ENCODE measurements at places on chromosomes 5 and 9.
A peak's percentile ranks its signal among the peaks of the same experiment; 100 is the strongest.

DNA sequence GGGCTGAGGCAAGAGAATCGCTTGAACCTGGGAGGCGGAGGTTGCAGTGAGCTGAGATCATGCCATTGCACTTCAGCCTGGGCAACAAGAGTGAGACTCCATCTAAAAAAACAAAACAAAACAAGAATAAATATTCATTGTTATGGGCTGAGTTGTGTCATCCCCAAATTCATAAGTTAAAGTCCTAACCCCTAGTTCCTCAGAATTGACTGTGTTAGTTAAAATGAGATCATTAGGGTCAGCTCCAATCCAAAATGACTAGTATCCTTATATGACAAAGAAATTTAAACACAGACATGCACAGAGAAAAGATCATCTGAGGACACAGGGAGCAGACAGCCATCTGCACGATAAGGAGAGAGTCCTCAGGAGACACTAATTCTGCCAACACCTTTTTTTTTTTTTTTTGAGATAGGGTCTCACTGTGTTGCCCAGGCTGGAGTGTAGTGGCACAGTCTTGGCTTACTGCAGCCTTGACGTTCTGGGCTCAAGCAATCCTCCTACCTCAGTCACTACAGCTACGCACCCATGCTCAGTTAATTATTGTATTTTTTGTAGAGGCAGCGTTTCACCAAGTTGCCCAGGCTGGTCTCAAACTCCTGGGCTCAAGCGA, 32.1 kb upstream of the GCNT1 start:
- DNase-seq: no peak

DNA sequence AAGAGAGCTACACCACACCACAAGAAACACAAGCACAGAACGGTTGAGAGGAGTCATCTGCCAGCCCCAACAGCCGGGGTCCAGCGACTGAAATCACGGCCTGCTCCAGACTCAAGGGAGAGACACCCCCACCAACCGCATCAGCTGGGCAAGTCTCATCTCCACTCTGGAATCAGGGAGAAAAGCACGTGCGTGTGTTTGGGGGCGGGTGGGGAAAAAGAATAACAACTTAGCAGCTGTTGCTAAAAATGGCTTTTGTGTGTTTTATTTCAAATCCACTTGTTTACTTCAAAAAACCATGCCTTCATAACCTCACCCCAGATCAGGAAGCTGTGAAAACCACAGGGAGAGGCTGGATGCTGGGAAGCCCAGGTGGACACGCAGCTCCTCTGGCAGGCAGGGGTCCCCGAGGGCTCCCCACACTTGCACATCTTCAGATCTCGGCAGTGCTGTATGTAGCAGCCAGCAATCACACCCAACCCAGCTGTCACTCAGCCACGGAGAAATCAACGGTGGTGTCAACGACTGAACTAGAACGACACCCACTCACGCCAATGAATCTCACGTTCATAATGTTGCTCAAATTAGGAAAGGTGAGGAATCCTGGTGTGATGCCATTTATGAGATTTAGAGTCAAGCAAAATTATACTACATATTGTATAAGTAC, 19.0 kb downstream of the PNPLA7 start:
- DNase-seq: no peak

- DNase-seq: no peak
These were observed 16.0 kb upstream of the SLC25A51 start for GRCh38 chr9:37919956-37920335.

DNA sequence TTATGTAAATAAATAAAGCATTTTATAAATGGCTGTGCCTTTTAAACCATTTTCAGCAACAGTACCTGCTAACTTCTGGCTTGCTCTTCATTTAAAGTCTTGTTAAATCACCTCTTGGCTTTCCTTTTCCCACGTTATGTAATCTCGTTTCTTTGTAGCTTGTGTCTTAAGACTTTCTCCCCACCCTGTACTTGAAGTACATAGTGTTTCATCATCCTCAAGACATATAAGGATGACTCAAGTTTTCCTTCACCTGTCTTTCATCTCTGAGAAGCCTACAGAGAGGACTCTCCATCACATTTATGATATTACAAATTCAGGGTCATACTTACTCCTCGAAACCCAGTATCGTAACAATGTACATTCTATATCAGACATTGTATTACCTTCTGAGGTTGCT, 33.9 kb downstream of the PRELID2 start:
- no peak for DNase-seq

GRCh38 chr9:86637515-86637914, 283.3 kb upstream of the TUT7 start:
- DNase-seq: no peak

- DNase-seq: no peak
These were observed 34.6 kb upstream of the ARHGAP26 start for GRCh38 chr5:142735323-142736246.

GRCh38 chr5:92635001-92635461, 946.0 kb downstream of the NR2F1-AS1 start:
- no peak for DNase-seq

GRCh38 chr5:157607371-157608161, 32.0 kb upstream of the ADAM19 start:
- DNase-seq: no peak

- DNase-seq: no peak
These were observed 12.0 kb downstream of the ZNF622 start for GRCh38 chr5:16453609-16454008.

- DNase-seq: no peak
These were observed 31.4 kb upstream of the ANKRD33B start for GRCh38 chr5:10532421-10532820.

GRCh38 chr5:71932655-71933338, 174.5 kb upstream of the MAP1B start:
- DNase-seq: no peak

GRCh38 chr5:53425687-53426511, 54.5 kb upstream of the FST start:
- DNase-seq: peak; percentile 41

- DNase-seq: peak; percentile 45
These were observed 544 bp downstream of the ADAMTS6 start for GRCh38 chr5:65481171-65481581.

DNA sequence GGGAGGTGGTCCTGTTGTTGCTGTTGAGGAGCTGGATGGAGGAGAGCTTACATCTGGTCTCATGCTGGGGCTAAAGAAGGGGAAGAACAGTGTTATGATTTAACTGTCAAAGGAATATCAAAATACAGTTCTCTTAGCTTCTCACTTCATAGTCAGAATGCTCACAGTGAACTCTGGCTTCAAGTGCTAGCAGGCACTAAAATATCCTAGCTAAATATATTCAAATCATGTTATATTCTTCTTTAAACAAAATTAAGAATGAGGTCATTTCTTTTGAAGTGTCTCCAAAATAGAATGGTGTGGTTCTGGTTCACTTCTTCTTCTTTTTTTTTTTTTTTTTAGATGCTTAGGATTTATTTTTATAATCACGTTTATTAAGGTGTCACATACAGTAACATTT, 89.4 kb downstream of the NR3C1 start:
- DNase-seq: no peak

DNA sequence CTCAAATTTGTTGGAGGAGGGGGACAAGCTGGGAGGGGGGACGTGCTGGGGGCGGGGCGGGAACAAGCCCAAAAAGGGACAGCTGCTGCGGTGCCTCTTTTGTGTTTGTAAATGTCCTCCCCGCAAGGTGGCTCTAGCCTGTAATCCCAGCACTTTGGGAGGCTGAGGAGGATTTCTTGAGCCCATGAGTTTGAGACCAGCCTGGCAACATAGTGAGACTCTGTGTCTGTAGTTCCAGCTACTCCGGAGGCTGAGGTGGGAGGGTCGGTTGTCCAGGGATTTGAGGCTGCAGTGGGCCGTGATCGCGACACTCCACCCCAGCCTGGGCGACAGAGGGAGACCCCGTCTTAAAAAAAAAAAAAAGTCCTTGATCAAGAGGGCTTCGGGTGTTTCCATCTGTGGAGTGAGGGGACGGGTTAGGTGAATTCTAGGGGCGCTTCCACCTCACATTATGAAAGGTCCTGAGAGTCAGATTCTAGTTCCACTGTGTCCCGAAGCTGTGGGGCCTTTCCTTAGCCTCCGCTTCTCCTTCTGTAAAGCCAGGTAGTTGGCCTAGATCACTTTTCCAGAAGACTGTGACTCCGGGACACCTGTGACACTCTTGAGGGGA, 779 bp upstream of the CTNNA1 start:
- peak; percentile 38 for DNase-seq

DNA sequence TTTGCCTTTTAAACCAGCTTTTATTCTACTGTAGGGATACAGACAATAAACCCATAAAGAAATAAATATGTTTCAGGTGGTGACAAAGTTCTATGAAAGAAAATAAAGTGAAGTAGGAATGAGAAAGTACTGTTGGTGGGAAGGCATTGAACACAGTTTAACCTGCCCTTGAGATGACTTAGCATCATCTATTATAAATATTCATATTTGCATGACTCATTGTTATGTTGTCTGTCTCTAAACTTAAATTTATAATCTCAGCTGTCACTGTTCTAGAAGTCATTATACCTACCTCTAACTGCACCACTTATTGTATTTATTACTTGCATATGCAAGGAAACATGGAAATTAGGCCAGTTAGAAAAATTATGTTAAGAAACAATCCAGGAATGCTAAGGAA, 202.2 kb downstream of the CHSY3 start:
- DNase-seq: no peak

DNA sequence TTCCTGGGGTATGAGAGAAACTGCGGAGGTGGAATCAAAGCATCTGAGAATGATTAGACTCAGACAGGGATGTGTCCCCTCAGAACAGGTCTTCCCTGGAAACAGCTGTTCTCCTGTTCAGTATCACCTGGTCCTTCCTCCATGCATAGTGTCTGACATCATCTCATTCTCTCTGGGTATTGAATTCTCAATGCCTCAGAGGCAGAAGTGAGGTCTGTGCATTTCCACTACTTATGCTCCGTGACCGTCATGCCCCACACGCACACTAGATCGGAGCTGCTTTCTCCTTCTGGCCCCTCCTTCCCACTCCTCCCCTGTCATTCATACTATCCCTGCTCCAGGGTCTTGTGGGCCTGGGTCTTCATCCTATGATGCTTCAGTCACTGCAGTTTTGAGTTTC, 61.4 kb upstream of the DAB2IP start:
- DNase-seq: no peak

GRCh38 chr5:68149189-68149588, 66.4 kb upstream of the PIK3R1 start:
- DNase-seq: no peak

DNA sequence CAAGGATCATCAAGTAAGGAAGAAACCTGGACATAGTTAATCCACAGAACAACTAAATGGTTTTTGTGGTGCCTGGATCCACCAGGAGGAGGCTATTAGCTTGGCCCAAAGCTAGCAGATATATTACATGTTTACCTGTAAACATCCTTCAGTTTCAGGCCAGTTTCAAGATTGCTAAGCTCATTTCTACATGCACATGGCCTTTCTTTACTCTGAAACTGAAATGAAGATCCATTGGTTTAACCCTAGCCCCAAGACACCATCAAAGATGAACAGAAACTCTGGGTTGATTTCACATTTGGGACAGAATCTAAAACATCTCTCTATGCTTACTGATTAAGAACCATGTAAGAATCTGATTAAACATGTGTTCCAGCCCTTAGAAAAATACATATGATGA, 611.8 kb downstream of the TLE1 start:
- DNase-seq: no peak

- DNase-seq: no peak
These were observed 789 bp downstream of the ACER2 start for GRCh38 chr9:19409401-19410194.

- no peak for DNase-seq
These were observed 263.4 kb upstream of the ACTBL2 start for GRCh38 chr5:57745700-57746651.

- no peak for DNase-seq
These were observed 399.6 kb downstream of the MED10 start for GRCh38 chr5:5978501-5979376.

- DNase-seq: no peak
These were observed 54.1 kb upstream of the ECM2 start for GRCh38 chr9:92589923-92590322.

DNA sequence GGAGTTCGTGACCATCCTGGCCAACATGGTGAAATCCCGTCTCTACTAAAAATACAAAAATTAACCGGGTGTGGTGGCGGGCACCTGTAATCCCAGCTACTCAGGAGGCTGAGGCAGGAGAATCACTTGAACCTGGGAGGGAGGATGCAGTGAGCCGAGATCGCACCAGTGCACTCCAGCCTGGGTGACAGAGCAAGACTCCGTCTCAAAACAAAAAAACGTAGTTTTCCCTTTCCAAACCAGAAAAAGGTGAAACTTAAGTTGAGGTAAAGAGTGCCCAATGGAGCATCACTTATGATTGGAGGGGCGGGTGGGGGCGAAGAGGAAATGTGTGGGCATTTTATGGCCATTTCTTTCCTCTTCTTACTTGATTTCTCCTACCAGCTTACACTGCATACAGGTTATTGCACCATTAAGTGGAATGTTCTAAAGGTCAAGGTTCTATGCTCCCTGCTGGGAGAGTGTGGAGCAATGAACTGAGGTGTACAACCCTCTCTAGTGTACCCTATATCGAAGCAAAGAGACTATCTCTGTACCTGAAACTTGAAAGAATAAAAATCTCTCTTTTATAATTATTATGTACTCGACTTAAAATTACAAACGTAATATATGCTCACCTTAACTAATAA, 136.2 kb downstream of the DEPDC1B start:
- no peak for DNase-seq

Measured in muscle of arm (tissue), 14 donors.